ENCODE measurements at places on chromosomes 16 and 17. TPM values are rescaled to one million over a fixed set of nuclear protein-coding genes. Genes with fewer than 3 reads are reported as not detected.

DNA sequence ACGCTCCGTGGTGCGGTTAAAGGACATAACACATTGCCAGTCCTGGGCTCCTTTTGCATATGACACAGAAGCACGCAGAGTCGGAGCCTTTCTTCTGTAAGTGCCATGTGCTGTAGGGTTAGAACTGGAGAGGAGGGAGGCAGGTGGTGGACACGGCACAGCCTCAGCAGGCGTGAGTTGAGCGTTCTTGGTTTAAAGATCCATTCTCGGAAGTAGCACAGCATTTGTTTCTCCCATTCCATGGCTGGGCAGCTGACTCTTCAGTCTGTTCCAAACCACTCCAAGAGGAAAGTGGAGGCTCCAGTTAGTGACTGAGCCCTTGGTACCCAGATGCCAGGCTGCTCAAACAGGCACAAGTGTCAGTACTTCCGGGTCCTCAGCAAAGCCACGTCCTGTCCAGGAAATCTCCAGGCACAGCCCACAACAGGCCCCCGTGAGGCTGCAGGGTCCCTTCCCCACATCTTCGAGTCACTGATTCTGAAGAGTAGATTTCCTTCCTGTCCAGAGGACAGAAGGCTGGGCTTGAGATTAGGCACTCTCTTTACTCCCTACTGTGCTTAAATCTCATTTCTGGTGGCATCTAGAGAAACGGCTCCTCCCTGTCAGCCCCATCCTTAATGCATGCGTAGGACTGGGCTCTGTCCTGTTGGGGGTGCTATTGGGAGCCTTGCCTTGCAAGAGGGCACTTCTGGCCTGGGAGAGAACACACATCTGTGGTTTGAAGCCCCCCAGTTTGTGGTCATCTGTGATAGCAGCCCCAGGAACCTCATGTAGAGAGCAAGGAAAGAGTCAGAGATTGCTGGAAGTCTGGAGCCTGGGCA is 39.6 kb upstream of the NAT9 start:
- no peak overlapping the region for H3K27ac ChIP-seq
- no peaks in the 10 kb centered on the region for H3K36me3 ChIP-seq
- DNase-seq = no peak
- H3K4me3 ChIP-seq = no peak overlapping the region
- no peaks in the 10 kb centered on the region for H3K27me3 ChIP-seq

The WSCD1 gene
- 0.74 TPM for total RNA-seq

DNA sequence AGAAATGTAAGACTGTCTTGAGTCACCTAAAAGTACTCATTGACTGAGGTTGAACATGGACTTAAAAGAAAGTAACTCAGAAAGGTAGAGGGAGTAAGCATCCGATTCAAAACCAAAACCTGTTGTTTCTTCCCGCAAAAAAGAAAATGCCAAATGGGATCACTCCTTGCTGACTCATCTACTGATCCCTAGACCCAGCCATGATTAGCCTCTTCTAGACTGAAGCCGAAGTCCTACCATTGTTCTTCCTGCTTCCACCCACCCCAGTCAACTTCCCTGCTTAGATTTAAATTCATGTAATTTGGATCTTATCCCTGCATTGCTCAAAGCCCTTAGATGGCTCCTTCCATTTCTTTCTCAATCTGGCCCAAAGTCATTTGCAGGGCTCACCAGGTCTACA is 760.5 kb upstream of the SOX9 start:
- no peaks in the 10 kb centered on the region for H3K36me3 ChIP-seq
- H3K27ac ChIP-seq = no peak overlapping the region
- no peaks in the 10 kb centered on the region for H3K4me1 ChIP-seq
- no peak overlapping the region for H3K4me3 ChIP-seq

DNA sequence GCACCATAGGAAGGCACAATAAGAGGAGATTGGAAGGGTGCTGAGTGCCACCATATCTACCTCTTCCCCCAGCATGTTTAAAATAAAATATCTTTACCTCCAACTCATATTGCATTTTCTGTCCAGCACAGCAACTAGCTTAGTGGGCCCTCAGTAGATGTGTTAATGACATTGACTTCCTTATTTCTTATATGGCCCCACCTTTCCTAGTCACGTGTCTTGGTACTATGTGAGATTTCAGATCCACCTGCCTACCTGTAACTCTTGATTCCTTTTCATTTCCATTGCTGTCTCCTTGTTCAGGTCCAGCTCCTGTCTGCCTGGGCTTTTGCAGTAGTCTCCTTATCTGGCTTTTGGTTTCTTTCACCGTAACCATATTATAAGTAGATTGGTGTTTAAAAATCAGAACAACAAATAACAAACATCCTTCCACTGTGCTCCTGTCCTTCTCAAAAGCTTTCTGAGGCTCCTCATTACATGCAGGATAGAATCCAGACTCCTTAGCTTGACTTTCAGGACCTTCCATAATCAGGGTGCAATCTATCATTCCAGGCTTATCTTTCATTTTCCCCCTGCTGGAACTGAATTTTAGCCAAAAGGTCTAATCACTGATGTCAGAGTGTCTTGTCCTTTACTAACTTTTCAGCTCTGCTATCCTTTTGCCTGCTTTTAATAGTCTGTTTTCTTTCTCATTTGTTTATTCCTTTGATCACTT is 71.3 kb downstream of the FTO start:
- no peaks in the 10 kb centered on the region for H3K36me3 ChIP-seq
- H3K4me3 ChIP-seq = no peak overlapping the region
- no peak for DNase-seq
- H3K4me1 ChIP-seq = peaks cover 71% of the 10 kb centered on the region
- no peaks in the 10 kb centered on the region for H3K27me3 ChIP-seq

The NDUFAB1 gene
- total RNA-seq = 166 TPM

The CPHXL2 gene
- total RNA-seq = not detected

DNA sequence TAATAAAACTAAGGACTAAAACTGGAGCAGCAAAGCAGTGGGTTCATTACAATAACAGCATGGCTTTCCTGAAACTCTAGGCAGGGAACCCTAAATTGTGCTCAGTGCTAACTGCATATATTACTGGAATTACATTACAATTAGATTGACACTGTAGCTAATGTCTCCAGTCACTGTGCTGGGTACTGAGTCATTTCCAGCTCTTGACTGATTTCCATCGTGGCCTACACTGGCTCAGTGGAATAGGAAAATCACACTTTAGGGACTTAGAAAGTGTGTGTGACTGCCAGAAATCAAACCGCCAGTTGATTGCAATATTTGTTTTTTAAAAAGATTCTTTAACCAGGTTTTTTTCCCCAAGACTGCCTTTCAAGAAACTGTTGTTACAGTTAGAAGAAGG is 1447.4 kb upstream of the GOT2 start:
- H3K27me3 ChIP-seq = no peaks in the 10 kb centered on the region
- DNase-seq = no peak
- no peak overlapping the region for H3K4me3 ChIP-seq

The CDRT15L2 gene
- total RNA-seq = not detected

DNA sequence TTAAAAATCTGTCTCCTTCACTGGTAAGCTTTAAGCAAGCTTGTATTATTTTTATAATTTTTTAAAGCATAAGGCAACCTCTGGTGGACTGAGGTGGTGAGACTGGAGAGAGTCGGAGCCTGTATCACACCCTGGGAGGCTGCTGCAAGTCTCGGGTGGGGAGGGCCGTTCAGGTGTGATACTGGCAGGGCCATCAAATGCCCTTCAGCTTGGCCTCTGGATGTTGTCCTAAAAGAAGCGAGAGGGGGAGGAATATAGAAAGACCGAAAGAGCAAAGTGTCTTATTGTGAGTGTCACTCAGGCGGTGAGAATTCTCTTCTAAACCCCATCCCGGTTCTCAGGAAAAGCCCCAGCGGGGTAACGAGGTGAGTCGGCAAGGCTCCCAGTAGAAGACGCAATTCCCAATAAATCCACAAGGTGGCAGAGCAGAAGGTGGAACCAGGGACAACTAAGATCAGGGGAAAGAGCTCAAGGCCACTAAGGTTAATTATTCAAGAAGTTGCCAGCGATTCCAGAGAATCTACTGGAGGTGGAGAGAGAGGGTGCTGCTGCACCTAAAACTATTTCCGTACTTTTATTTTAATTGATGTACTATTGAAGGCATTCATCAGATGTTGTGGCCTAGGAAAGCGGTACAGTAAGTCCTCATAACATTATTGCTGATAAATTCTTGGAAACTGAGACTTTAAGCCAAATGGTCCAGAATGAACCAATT is 14.1 kb downstream of the C17orf67 start:
- 0 out of 2 replicates have a peak overlapping the region, but pooled peaks have one; percentile 23 for H3K27ac ChIP-seq
- H3K27me3 ChIP-seq = no peaks in the 10 kb centered on the region
- no peaks in the 10 kb centered on the region for H3K36me3 ChIP-seq
- no peak overlapping the region for H3K4me3 ChIP-seq
- 0 out of 2 replicates have a peak, but pooled peaks cover 3% of the 10 kb centered on the region for H3K4me1 ChIP-seq
- DNase-seq = peak; percentile 61

The AOC2 gene
- total RNA-seq = 0.85 TPM

DNA sequence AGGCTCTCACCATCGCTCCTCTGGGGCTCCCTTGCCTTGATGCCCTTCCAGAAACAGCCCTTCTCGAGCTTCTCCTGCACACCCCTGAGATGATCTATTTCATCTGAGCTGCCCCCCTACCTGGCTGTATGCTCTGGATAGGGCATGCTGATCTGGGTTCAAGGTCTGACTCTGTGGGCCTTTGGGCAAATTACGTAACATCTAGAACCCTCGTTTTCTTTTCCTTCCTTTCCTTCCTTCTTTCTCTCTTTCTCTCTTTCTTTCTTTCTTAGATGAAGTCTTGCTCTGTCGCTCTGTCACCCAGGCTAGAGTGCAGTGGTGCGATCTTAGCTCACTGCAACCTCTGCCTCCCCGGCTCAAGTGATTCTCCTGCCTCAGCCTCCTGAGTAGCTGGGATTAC is 20.3 kb downstream of the TNS4 start:
- no peak overlapping the region for H3K27ac ChIP-seq
- no peaks in the 10 kb centered on the region for H3K27me3 ChIP-seq
- H3K4me3 ChIP-seq = no peak overlapping the region
- H3K36me3 ChIP-seq = no peaks in the 10 kb centered on the region

The LLGL1 gene
- 18.4 TPM for total RNA-seq

DNA sequence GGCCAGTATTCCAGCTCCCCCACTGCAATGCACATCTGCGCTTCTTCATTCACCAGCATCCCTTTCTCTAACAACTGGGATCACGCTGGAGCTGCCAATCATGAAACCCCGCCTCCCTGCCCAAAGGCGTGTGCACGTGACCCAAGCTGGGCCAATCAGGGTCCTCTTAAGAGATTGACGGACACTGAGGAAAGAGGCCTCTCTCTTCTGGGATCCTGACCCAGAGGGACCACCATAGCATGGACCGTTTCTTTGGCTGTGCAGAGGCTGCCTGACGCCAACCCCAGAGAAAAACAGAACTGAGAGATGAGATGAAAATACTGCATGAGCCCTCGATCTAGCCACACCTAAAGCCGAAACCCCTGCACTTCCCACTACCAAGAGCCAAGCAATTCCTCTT is 32.0 kb downstream of the COTL1 start:
- H3K4me1 ChIP-seq = peaks cover 4% of the 10 kb centered on the region
- no peaks in the 10 kb centered on the region for H3K27me3 ChIP-seq
- no peaks in the 10 kb centered on the region for H3K36me3 ChIP-seq
- no peak for DNase-seq
- H3K4me3 ChIP-seq = no peak overlapping the region

- DNase-seq = no peak
- H3K4me1 ChIP-seq = no peaks in the 10 kb centered on the region
- no peaks in the 10 kb centered on the region for H3K27me3 ChIP-seq
- H3K27ac ChIP-seq = no peak overlapping the region
- H3K36me3 ChIP-seq = no peaks in the 10 kb centered on the region
Measured at GRCh38 chr17:44910231-44911106, 4.8 kb downstream of the GFAP start.

- no peaks in the 10 kb centered on the region for H3K27me3 ChIP-seq
- H3K27ac ChIP-seq = no peak overlapping the region
- DNase-seq = no peak
- H3K4me3 ChIP-seq = peak overlapping the region; percentile 70
- H3K4me1 ChIP-seq = no peaks in the 10 kb centered on the region
- H3K36me3 ChIP-seq = no peaks in the 10 kb centered on the region
Measured at GRCh38 chr17:2854143-2855055, 58.2 kb downstream of the RAP1GAP2 start.

DNA sequence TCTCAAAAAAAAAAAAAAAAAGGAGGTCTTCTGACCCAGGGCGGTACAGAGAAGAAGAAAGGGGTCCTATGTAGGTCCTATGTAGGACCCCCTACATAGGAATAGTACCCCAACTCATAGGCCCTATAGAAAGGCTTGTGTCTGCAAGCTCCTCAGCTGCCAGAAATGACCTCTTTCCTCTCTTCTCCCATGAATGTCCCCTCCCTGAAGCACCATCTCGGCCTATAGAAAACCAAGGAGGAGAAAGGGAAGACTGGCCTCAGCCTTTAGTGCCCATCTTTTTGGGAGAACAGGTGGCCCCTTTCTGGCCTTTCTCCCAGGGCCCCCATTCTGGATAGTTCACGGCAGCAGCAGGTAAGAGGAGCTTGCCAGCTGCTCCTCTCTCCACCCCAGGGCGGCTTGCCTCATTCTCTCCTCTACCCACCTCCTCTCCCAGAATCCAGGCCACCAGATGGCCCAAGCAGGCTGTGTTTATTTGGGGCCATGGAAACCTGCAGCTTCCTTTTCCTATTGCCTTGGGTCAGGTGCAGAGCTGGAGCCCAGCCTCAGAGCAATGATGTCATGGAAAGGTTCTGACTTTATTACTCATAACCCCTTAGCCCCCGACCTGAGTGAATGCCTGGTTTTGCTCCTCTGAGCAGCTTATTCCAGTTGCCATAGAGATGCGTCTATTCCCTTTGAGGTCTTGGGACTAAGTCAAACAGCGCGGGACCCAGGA is 1.6 kb upstream of the MRPL58 start:
- DNase-seq = no peak
- H3K4me1 ChIP-seq = peaks cover 21% of the 10 kb centered on the region
- H3K4me3 ChIP-seq = no peak overlapping the region
- H3K27ac ChIP-seq = no peak overlapping the region

GRCh38 chr17:80471922-80472321 is 4.5 kb downstream of the NPTX1 start:
- H3K27ac ChIP-seq = no peak overlapping the region
- no peaks in the 10 kb centered on the region for H3K36me3 ChIP-seq
- H3K4me1 ChIP-seq = peaks cover 13% of the 10 kb centered on the region
- DNase-seq = no peak
- H3K4me3 ChIP-seq = no peak overlapping the region

- H3K4me3 ChIP-seq = no peak overlapping the region
- H3K27me3 ChIP-seq = no peaks in the 10 kb centered on the region
- no peaks in the 10 kb centered on the region for H3K36me3 ChIP-seq
- H3K27ac ChIP-seq = no peak overlapping the region
- DNase-seq = no peak
- H3K4me1 ChIP-seq = peaks cover 36% of the 10 kb centered on the region
Measured at GRCh38 chr16:85347213-85347591, 234.9 kb upstream of the CIBAR2 start.
